NCI-H146 (cell line): ENCODE measurements at places on chromosomes 3 and 15.
A peak's percentile ranks its signal among the peaks of the same experiment; 100 is the strongest.

DNA sequence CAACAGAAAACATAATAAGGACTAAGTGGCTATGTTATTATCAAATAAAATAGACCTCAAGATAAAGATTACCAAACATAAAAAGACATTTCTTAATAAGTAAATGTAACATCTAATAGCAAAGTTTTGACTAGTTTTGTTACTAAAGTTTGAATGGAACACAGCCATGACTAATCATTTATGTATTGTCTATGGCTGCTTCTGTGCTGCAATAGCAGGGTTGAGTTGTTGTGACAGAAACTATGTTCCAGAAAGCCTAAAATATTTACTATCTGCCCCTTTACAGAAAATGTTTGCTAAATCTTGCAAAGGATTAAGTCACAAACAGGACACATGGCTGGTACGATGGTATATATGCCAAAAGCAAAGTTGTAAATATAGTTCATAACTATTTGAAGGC is 37.9 kb upstream of the MYH15 start:
- no peak for DNase-seq

- DNase-seq = peak; percentile 63
Measured at GRCh38 chr3:120095979-120096426, 1.8 kb upstream of the GSK3B start.

DNA sequence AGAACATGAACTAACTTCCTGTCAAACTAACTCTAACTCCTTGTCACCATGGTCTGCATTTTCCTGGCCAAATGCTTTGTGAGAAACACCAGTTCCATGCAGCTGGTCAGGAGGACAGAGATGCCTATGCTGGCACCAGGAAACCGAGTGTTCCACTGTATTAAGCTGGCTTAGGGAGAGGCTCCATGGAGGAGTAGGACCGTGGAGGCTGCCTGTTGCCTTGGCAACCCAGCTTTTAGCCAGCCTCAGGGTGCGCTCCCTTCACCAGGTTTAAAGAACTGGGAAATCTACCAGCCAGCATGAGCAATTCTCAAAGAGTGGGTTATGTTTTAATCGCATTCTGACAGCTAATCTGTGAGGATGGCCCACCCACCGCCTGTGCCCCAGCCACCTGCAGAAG is 394.1 kb downstream of the OCA2 start:
- DNase-seq = no peak

DNA sequence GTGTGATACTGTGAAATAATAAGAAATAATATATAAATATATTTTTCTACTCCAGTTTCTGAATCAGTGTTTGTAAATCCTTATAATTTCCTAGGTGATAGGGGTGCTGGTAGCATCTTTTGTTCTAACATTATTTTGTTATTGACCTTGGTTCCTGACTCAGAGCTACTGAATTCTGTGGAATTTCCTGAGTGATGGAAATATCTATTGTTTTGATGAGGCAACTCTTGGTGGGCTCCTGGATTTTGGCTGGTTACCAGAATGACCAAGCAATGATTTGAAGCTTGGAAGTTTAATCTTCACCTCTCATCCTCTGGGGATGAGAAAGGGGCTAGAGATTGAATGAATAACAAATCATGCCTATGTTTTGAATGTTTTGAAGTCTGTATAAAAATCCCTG is 377.3 kb downstream of the LPP start:
- DNase-seq = no peak

GRCh38 chr3:127035677-127036076 is 52.8 kb downstream of the PLXNA1 start:
- DNase-seq = no peak

DNA sequence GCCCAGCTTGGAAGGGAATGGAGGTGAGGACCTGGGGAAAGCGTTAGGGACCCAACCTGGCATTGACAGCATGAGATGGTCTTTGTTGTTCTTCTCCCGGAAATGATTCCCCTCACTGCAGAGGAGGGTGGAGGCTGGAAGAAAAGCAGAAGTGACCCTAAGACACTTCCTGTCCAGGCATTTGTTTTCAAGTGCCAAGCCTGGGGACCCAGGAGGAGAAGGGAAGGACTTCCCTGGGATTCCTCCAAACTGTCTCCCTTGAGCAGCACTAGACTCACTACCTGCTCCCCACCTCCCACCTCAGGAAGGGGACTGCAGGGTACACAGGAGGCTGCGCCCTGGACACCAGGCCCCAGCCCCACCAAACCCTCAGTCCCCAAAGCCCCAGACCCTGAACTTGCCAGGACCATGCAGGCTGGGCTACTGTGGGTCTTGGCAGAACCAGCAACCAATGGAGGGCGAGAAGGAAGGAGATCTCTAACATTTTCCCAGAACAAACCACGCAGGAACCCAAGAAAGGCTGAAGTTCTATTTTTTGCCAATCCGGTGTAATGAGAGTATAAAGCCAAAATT is 9.8 kb upstream of the VIPR1 start:
- DNase-seq = no peak

DNA sequence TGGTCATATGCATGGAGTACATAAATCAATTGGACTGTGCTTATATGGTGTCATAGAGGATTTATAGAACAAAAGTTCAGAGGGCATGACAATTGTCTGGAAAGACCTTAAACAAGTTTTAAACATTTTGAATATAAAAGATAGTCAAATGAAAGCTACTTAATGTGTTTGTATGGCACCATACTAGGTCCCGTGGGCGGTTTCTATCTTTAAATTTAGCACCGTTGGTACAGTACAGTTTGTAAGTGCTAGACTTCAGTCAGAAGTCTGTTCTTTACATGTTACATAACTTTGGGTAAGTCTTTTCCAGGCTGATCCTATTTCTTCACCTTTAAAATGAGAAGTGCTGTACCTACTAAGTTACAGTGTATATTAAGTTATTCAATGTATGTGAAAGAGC is 373.4 kb upstream of the ARL6 start:
- DNase-seq = no peak

DNA sequence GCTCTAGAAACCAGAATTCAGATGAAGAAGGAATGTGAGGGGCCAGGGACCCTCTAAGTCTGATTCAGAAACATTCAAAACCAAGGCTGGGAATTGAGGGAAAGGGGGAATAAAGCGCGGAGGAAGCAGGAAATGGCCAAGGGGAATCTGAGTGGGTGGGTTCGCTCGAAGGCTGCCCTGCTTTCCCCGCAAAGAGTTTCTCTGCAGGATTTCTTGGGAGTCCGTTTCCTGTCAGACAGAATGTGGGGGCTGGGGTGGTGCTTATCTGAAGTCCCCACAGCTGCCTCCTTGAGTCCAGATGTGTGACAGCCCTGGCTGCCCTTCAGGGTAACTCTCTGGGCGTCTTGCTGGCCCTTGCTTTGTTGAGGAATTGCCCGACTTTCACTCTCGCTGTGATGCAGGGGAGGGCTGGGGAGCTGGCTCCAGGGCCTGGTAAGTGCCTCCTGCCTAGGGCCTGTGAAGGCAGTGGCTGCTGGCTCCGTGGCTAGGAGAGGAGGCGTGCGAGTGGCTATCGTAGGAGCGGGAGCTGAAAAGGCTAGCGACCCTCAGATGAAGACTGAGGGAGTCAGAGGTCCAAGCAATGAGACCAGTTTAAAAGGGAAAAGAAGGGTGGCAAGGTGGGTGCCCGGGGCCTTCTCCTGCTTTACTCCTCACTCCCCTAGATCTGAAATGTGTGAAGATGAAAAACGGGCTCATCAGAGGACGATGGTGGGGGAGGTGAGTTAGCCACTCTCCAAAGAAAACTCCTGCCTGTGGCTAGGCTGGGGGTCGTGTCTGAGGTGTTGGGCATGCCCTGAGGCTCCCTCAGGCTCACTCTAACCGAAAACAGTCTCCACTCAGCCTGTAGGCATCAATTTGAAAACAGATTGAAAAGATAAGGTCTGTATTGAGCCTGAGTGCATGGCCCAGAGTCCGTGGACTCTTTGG is 143.9 kb upstream of the UMPS start:
- no peak for DNase-seq

DNA sequence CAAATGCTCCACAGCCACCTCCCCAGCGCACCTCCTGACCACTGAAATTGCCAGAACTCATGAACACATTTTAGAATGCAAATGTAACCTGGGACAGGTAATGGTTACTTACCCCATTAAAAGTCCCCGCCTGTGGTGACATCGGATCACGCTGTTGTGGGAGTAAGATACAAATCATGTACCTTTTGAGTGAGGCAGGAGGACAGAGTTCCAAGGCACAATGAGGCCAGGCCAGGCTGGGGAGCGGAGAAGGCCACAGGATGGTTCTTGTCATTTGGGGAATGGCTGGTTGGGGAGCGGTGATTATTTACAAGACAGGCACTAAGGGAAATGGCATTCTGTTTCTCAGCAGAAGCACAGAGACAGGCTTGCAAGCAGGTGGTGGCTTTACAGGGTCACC is 490.0 kb downstream of the EDEM1 start:
- no peak for DNase-seq

DNA sequence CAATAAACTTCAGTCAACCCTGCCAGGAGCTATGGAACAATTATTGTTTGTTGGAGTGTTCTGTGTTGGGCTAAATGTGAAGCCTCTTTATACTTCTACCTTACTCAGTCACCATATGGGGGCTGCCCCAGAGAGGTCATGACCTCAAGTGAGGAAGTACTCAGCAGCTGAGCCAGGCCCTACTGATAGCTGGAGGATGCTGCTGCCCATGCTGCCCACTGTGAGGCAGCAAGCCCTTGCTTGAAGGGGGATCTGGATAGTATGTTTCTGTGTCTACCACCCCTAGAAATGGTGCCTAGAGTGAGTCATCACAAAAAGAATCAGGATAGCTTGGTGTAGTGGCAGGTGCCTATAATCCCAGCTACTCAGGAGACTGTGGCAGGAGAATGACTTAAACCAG is 4.5 kb upstream of the RPL24 start:
- no peak for DNase-seq

DNA sequence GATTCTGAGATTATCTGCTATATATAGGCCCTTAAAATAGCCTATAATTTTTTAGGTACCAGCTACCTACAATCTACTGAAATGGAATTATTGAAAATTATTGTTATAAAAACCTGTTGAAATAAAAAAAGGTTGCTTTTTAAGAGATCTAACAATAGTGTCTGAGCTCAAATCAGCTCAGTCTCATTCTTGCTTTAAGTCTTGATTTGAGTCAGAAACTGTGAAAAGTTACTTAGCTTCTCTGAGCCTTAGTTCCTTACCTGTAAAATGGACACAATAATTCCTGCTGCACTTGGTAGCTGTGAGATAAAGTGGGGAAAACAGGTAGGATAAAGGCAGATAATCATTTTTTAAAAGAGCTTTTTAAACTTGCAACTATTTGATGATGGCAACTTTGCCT is 118.8 kb upstream of the UBE2E2 start:
- DNase-seq = no peak

DNA sequence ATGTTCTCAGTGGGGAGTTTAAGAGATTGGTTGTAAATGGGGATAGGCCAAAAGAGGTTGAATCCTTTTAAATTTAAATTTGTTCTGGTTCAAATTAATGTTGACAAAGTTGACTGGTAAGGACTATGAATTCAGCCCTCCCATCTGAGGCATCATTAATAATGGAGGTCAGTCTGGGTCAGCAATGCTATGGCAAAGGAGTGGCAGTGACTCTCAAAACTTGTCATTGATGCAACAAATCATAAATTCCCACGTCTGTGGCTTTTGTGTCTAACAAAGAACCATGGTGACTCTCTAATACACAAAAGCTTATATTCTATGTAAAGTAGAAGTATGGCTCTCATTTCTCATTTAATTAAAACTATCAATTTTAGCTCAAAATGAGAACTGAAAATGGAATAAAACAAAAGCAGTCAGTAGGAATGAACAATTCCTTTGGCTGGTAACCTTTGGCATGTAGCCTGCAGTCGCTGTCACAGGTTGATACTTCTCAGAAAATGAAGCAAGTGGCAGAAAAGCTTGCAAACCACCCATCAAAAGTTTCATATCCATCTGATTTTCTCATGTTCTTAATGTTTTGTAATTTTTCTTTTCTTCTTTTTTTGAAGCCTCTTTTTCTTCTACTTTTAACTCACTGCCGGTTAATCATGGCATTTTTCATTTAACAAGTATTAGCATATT is 12.2 kb upstream of the ZBED2 start:
- no peak for DNase-seq

- no peak for DNase-seq
Measured at GRCh38 chr3:31504230-31504629, 28.5 kb upstream of the STT3B start.

DNA sequence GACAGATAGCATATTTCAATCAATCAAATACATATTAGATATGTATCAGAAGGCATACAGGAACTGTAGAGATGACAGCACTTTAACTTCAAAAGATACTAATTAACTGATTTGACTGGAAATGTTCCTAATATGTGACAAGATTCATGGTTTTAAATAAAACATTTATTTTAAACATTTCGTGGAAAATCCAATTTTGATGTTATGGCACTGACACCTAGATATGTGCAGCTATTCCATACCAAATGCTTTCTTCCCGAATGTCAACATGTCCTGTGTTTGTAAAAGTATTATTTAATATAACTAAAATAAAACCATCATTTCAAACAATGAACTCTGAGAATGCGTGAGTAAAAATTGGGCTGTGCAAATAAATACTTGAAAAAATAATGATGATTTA is 1209.3 kb downstream of the NSUN3 start:
- no peak for DNase-seq

GRCh38 chr3:196533260-196533681 is 18.1 kb upstream of the SMCO1 start:
- no peak for DNase-seq

DNA sequence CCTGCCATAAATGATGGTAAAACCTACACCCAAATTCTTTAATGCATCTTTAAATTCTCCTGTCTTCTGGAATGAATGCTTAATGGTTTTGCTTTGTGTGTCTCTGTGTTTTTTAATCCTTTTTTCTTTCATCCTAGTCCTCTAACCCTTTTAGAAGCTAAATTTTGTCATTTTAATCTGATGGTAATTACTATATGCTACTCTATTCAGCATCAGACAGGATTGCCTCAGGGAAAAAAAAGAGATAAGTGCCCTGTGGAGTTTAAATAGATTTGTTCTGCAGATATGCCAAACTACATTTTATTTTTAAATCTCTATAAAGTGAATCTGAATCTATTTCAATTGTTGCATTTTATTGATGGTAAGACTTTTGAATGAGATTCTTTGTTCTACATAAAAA is 966.8 kb downstream of the NSUN3 start:
- peak; percentile 16 for DNase-seq

DNA sequence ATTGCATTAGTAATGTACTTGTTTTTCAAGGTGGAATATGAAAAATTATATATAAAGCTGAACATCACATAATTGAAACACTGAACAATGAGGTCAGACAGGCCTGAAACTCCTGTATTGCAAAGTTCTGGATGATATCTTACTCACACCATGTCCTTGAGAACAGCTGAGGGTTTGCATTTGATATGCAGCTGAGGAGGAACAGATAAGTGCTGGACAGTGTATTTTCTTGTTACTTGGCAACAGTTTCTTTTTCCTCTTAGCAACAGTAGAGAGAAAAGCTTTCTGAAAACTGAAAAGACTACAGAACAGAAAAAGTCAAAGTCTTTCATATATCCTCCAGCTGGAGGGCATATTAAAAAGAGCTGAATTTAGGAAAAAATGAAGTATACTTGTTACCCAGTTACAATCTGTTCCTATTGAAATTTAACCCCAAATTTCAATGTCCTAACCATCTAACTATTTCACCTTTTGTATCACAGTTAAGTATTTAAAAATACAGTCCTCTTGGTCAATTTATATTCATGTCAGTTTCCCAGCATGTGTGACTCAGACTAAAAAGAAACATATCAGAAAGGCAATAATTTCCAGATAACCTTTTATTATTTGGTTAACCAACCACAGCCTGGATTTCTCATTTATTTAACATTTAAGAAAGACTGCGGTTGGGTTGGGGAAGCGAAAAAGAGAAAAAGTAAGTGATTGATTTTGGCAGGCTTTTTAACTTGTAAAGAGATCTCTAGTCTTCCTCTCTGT is 733.0 kb upstream of the DPPA4 start:
- no peak for DNase-seq

- no peak for DNase-seq
Measured at GRCh38 chr3:119547227-119547626, 12.2 kb downstream of the CD80 start.
